EH (cell line): ENCODE measurements at places on chromosomes 5 and 9.
A peak's percentile ranks its signal among the peaks of the same experiment; 100 is the strongest.

- DNase-seq, result no peak
Observed at GRCh38 chr5:74428876-74429275, 211.7 kb downstream of the ENC1 start.

DNA sequence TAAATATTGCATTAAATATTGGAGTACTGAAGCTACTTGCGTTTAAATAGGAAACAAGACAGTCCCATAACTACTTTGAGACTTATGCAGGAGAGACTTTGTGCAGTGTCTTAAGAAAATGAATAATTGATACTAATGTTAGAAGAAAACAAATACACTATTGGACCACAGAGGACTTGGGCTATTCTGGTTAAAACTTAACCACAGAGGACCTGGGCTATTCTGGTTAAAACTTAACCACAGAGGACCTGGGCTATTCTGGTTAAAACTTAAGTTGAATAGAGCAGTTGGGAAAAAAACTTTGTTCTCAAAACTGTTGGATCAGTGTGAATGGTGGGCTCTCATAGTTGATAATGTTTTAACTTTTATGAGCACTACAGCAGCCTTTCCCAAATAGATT, 141.7 kb downstream of the WDR70 start:
- DNase-seq, result no peak

DNA sequence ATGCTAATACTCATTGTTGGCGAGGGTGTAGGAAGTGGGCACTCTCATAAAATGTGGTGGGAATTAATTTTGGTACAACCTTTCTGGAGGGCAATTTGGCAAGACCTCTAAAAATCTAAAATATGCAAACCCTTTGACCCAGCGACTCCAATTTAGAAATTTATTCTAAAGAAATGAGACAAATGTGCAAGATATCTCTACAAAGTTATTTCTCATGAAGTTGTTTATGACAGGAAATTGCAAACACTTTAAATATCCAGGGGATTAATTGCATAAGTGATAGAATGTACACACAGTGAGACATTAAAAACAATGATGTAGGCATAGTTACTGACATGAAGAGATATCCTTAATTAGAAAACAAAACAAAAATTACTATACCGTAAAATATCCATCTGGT, 246.3 kb upstream of the MAP3K1 start:
- DNase-seq, result peak; percentile 82

DNA sequence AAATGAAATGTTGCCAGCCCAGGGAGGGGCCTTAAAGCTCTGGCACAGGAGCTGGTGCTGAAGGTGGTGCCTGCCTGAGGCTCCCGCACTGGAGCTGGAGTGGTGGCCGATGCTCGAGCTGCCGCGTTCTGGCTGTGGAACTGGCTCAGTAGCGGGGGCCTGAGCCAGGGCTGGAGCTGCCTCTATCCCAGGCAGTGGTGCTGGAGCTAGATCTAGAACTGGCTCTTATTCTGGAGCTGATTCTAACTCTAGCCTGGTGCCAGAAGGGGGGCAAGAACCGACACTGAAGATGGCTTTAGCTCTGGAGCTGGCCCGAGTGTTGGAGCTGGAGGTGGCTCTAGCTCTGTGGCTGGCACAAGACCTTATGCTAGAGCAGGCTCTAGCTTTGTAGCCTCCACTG, 19.2 kb downstream of the OBP2B start:
- no peak for DNase-seq

- DNase-seq, result peak; percentile 27
Observed at GRCh38 chr5:142924135-142924883, 154.1 kb downstream of the ARHGAP26 start.

DNA sequence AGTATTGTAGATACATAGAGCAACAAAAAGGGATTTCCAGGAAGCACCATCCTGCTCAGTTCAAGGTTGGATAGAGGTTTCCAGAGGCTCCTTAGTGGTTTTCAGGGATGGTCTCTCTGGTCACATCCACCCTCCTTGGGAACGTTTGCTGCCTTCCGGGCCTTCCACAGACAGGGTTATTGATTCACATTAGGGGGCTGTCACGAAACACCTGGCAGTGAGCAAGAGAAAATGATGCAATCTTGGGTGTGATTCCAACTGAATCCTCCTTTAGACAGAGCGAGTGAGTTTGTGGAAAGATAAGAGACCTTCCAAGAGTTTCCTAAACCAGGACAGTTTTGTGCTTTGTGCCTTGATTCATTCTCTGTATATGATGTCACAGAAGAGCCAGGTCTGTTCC, 43.8 kb upstream of the CTSL start:
- DNase-seq, result no peak

DNA sequence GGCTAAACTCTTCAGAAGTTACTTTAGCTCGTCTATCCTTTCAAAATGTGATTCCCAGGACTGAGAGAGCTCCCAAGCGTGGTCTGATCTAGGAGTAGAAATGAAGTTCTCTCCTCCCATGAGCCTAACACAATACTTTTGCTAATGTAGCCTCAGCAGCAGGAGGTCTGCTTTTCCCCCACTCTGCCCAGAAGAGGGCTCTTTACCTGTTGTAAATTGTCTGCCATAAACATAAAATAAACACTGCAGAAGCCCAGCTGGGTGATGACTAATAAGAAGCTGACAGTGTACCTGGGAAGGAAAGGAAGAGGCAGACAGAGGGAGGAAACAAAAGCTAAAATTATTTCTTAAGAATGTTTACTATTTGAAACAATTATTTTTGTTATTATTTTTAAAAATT, 15.4 kb downstream of the SLC36A3 start:
- no peak for DNase-seq

- DNase-seq, result peak; percentile 83
Observed at GRCh38 chr9:114525513-114525912, 20.2 kb upstream of the WHRN start.

- DNase-seq, result no peak
Observed at GRCh38 chr5:35197351-35197750, 32.9 kb downstream of the PRLR start.

- DNase-seq, result peak; percentile 90
Observed at GRCh38 chr9:2570615-2571479, 50.7 kb upstream of the VLDLR start.

GRCh38 chr5:68710514-68710913, 383.3 kb upstream of the SLC30A5 start:
- no peak for DNase-seq

- DNase-seq, result no peak
Observed at GRCh38 chr5:122581629-122582028, 193.3 kb upstream of the SNX2 start.

- peak; percentile 81 for DNase-seq
Observed at GRCh38 chr9:108668191-108668937, 187.4 kb downstream of the ACTL7B start.

GRCh38 chr5:167363065-167363464, 928.4 kb upstream of the WWC1 start:
- no peak for DNase-seq

DNA sequence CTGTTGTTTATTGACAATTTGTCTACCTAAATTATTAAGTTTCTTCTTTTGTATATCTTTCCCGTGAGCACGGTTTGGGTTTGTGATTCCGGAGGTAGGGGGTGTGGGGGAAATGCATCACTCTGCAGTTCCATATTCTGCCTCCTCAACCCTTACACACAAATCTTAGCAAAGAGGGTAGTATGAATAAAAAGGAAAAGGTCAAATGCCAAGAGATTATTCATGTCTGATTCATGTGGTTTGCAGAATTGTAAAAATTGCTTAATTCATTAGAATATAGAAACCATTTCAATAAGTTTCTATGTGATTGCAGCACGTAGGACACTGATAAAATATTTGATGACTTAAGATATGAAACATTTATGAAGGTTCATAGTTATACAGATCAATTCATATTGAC, 601.9 kb downstream of the SEMA5A start:
- DNase-seq, result no peak

DNA sequence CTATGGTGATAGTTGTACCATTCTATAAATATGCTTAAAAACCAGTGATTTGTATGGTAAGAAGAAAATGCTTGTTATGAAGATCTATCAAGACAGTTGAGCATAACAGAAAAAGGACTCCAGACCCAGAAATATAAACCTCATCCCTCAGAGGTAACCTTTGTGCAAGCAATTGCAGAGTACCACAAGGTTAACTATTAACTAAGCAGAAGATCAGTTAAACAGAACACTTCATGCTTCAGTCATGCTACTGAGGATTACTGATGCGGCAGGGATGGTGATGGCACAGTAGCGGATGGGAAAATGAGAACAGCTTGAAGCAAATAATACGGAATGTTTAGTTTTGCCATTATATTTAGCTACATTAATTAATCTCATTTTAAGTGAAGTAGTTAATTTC, 45.5 kb downstream of the IARS1 start:
- no peak for DNase-seq

- peak; percentile 89 for DNase-seq
Observed at GRCh38 chr5:68239487-68239886, 23.9 kb downstream of the PIK3R1 start.

DNA sequence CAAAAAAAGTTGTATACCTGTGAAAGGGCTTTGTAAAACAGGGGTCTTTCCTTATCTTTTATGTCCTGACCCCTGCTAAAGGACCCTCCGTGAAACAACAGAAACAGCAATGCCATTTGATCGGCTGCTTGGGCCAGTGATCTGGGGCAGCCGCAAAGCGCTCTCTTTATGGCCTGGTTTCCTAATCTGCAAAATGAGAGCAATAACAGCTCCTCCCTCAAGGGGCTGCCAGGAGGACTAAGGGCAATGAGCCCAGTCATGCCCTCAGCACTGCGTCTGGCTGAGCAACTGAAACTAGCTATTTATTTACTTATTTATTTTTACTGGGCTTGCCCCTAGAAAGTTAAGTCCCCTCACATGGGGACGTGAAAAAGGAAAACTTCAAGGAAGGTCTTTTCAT, 18.3 kb downstream of the CMBL start:
- no peak for DNase-seq

- DNase-seq, result peak; percentile 92
Observed at GRCh38 chr9:124779368-124780059, 2.6 kb downstream of the OLFML2A start.

GRCh38 chr5:142807372-142807911, 37.3 kb downstream of the ARHGAP26 start:
- DNase-seq, result no peak

- peak; percentile 94 for DNase-seq
Observed at GRCh38 chr5:180785794-180786221, 16.8 kb downstream of the MGAT1 start.

DNA sequence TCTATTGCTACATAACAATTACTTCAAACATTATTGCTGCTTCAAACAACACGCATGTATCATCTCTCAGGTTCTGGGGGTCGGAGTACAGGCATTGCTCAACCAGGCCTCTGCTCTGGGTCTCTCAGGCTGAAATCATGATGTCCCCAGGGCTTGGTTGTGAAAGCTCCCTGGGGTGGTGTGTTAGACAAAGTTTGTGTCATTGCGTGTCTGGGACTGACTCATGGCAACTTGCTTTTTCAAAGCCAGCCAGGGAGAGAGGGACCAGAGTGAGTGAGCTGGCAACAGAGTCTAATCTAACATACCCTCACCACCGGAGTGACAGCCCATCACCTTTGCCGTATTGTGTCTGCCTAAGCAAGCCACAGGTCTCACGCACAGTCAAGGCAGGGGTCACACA, 259.2 kb upstream of the NFIL3 start:
- peak; percentile 45 for DNase-seq

DNA sequence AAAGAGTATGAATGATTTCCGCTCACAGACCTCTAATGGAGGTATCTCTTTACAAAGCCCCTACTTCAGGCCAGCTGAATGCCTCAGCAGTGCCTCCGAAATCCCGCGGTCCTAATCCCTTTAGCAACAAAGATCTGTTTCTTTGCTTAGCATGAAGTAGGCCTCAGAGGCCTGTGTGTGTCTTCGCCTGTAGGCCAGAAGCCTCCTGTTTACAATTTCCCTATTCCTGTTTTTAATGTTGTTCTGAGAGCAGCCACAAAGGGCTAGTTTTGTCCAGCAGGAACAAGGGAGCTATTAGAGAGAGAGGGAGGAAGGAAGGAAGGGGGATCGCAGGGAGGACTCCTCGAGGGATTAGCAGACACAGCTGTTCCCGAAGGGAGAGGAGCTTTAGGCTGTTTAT, 166.4 kb upstream of the SPRY4 start:
- no peak for DNase-seq

DNA sequence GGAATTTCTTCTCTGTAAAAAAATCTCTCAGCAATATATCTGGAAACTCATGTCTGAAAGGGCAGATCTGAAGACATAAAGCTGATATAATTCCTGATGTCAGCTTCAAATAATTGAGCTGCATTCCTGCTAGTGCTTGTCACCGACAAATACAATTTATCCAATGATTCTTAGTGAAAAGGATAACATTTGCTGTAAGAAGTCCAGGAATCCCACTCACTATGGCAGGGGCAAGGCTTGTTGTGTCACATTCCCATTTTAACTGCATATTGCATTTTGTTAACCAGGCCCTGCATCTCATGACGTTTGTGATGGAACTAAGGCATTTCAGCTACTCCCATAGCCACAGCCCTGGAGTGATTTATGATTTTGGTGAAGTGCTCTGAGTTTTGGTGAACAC, 160.1 kb upstream of the DAB2 start:
- DNase-seq, result peak; percentile 62

DNA sequence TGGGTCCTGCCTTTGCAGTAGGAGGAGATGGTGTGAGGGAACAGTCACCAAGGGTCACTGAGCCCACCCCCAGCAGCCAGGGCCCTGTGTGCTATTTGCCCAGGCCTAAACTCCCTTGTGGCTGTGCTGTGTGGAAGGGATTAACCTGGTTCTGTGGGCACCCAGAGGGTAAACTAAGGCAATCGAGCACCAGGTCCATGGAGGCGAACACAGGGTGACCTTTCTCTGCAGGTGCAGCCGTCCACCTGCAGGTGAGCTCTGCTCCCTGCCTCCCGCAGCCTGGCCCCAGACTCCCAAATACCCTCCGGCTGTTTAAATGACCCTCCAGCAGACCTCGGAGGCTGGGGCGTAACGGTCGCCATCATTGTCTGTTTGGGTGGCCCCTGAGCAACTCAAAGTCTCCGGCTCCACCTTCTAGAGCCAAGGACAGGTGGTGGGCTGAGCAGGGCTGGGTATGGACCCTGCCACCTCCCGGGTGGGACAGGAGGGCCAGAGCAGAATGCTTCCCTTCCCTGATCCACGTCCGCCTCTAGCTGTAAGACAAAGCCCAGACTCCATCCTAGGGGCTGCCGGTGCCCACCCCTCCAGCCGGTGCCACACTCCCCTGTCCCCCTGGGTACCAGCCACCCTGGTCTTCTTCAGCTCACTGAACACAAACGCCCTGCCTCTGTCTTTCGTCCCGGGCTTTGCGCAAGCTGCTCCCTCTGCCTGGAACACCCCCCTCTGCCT, 34.1 kb upstream of the FIBCD1 start:
- DNase-seq, result no peak

GRCh38 chr5:2196989-2197619, 314.4 kb upstream of the IRX4 start:
- no peak for DNase-seq

DNA sequence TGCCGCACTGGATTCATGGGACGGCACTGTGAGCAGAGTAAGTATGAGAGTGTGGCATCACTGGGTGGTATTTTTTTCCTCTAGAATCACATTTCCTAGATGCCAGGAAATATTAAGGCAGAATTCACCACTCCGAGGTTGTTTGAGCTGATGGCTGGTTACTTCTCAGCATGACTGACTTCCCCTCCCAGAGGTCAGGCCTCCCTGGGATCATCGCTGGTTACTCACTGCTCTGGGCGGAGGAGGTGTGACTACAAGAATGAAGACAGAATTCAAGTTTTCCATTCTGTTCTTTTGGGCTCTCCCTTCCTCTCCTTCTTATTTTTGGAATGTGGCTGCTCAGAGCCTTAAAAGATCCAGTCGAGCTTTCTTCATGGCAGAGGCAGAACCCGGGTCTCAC, 76.6 kb upstream of the PRRC1 start:
- no peak for DNase-seq
